ENCODE measurements at places on chromosomes 12 and 14.

GRCh38 chr12:87349681-87350080 is 679.5 kb downstream of the C12orf50 start:
- DNase-seq, result no peak

DNA sequence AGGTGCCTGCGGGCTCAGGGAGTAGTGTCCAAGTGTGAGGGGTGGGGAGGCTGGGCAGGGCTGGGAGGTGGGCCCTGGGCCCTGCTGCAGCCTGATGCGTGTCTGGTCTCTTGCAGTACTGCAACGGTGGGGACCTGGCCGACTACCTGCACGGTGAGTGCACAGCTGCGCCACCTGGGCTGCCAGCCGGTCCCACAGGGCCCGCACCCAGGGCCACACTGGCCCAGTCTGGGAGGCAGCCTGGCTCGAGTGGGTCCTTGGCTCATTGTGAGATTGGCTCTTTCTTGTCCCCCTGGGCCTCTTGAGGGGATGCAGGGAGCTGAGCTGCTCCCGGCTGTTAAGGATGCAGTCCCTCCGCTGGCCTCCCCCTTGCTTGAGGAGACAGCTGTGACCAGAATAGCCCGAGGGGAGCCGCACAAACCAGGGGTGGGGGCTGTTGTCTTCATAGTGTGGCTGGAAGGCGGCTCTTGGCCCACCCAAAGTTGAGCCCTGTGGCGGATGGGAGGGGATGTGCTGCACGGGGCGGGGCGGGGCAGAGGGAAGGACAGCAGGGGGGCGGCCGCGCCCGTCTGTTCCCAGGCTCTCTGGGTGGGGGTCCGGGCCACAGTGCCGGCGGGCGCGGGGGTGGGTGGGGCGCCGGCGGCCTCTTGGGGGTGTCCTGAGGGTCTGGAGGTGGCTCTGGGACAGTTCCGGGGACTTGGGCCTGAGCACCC is 13.1 kb downstream of the ULK1 start:
- DNase-seq, result no peak

DNA sequence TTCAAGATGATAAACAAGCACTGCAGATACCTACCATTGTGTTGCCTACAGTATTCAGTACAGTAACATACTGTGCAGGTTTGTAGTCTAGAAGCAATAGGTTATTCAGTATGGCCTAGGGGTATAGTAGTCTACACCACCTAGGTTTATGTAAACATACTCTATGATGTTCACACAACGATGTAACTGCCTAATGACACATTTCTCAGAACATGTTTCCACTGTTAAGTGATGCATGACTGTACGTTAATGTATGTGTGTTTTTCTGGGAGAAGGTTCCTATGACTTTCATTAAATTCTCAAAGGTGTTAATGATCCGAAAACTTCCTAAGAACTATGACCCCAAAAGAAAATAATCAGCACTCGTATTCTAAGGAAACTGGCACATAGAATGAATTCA is 20.9 kb upstream of the CALM1 start:
- DNase-seq, result no peak

DNA sequence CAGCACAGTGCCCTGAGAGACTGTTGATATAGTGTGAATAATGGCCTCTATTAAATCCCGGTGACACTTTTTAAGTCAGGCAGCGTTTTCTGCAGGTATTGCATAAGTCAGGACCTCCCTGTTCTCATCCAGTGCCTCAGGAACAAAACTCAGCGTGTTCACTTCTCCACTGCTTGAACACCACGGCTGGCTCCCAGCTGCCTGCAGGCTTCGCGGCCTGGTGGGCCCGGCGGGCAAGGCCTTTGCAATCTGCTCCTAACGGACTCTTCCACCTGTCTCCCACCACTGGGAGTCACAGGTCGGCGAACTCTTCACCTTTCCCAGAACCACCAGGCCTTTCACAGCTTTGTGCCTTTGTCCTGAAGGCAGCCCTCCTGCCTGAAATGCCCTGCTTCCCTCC is 18.7 kb downstream of the RFX4 start:
- DNase-seq, result no peak

DNA sequence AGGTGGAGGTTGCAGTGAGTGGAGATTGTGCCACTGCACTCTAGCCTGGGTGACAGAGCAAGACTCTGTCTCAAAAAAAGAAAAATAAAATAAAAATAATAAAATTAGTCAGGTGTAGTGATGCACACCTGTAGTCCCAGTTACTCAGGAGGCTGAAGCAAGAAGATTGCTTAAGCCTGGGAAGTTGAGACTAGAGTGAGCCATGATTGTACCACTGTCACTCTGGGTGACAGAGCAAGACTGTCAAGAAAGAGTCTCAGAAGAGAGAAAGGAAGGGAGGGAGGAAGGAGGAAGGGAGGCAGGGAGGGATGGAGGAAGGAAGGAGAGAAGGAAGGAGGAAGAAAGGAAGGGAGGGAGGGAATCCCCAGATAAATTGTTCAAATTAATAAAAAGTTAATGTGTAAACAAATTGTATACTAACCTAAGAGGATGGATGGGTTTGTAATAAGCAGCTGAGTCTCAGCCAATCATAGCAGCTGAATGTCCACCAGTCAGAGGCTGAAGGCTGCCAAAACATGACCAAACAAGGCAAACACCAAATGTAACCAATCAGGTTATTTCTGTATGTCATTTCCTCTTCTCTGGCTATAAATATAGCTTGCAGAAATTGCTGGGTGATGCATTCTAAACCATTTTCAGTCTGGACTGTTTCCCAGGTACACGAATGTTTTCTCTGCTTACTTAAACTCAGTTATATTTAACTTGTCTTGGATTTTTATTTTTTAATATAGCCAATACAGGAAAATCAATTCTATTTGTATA is 6.1 kb upstream of the CDCA4 start:
- no peak for DNase-seq

GRCh38 chr12:52364901-52365489 is 2.3 kb downstream of the KRT85 start:
- DNase-seq, result no peak

DNA sequence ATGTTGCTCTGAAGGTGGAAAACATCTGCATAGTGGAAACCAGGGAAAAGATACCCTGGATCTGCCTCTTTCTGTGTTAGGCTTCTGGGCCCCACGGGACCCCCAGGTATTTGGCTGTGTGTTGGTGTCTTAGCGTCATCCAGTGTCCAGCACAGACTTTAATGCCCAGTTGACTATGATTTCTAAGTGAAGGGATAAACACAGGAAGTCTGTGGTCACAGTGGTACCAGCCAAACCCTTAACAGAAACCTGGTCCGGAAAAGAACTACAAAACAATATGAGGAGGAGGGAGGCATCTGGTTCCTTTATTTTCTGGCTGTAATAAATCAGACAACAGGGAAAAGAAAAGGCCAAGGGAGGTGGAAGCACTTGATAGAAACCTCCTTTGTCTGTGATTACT is 56.4 kb downstream of the CMKLR1 start:
- peak; percentile 48 for DNase-seq

Data from NB4 (cell line).